ENCODE measurements at places on chromosomes 16 and 17. TPM values are rescaled to one million over a fixed set of nuclear protein-coding genes. Genes with fewer than 3 reads are reported as not detected.
A peak's percentile ranks its signal among the peaks of the same experiment; 100 is the strongest.

The CCT6B gene
- polyA plus RNA-seq, result 1.6 TPM

The CEMP1 gene
- polyA plus RNA-seq, result 5.0 TPM

The TBC1D16 gene
- 1.2 TPM for polyA plus RNA-seq

The PNMT gene
- polyA plus RNA-seq, result not detected

The LGALS3BP gene
- polyA plus RNA-seq, result 56.4 TPM

The PRSS8 gene
- 0.33 TPM for polyA plus RNA-seq

The KRTAP16-1 gene
- not detected for polyA plus RNA-seq

DNA sequence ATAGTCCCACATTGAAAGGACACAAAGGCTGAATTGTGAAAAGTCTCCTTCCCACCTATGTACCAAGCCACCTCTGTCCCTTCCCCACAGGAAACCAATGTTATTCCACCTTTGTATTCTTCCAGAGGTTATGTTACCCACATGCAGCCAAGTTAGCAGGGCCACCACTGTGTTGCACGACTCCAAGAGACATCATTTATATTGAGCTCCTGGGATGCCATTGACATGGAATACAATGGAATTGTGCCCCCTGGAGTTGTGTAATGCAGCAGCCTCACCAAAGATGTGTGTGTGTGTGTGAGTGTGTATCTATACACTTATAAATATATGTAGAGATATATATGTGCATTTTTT lies 21.6 kb upstream of the MSI2 start:
- DNase-seq, result no peak

DNA sequence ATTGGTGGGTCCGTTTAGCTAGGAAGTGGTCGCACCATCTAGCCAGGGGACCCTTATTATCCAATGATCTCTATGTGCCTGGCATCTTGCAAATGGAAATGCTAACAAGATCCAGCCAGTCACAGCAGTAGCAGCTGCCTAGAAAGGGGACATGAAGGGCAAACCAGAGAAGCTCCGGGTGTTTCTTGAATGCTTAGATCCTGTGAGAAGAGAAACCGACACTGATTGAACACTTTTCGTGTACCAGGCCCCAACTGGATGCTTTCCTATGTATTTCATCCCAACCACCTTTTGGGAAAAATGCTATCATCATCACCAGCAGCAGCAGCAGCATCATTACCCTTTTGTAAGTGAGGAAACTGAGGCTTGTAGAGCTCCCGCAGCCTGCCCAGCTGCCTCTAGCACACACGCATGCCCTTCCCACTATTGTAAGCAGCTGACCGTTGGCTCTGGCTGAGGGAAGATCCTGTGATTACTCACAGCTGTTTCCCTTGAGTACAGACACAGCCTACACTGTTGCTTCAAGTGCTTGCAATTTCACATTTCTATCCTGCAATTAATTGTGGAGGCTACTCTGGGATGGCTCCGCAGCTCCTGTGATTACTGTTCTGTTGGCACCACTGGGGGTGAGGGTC lies 180.7 kb upstream of the CACNG5 start:
- no peak for DNase-seq

- no peak for DNase-seq
These were observed 54.0 kb upstream of the RHBDL3 start for GRCh38 chr17:32211671-32212070.

DNA sequence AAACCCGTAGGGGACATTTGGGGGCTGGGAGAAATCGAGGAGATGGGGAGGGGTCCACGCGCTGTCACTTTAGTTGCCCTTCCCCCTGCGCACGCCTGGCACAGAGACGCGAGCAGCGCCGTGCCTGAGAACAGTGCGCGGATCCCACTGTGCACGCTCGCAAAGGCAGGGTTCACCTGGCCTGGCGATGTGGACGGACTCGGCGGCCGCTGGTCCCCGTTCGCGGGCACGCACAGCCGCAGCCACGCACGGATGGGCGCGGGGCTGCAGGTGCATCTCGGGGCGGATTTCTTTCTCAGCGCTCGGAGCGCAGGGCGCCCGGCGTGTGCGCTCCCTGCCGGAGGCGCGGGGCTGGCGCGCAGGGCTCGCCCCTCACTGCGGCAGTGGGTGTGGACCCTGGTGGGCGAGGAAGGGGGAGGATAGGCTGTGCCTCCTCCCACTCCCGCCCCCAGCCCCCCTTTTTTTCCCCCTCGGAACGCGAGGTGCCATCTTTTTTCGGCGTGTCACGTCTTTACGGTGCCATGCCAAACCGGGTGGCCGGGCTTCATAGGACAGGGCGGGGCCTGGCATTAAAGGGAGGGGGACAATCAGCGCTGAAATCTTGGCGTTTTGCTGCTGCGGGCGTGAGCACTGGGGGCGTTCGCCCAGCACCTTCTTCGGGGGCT lies 1.1 kb downstream of the MAPT start:
- DNase-seq, result peak; percentile 32

DNA sequence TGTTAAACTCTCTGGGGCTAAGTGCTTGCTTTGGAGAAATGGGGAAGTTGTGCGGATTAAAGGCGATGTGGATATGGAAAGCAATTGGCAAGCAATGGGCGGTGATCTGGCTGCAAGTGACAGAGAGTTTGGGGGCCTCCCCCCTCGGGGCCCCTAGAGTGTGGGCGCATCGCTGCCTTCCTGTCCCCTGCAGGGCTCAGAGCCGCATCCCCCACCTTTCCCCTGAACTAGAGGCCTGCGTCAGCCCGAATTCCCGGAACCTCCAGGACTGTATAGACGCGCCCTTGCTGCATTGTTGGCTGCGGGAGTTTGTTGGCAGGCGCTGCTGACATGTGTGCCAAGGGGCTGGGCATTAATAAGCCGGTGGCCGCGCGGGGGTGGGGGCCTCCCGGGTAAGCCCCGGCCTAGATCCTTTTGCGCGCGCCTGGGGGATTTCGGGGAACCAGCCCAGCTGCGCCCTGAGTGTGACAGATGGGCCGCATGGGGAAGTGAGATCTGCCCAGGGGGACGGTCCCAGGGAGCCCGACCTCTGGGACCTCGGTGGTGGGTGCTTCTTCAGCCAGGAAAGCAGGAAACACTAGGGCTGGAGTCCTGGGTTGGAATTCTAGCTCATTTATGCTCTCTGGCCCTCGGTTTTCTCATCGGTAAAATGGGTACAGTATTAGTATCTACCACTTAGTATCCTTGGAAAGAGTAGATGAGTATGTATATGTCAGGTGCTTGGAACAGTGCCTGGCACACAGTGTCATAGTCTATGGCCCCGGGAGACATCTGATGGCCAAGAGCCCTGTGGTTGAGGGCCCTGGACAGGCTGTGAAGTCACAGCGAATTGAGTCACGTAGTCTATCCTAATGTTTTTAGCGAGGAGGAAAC lies 1.0 kb downstream of the EEF2K start:
- peak; percentile 54 for DNase-seq

DNA sequence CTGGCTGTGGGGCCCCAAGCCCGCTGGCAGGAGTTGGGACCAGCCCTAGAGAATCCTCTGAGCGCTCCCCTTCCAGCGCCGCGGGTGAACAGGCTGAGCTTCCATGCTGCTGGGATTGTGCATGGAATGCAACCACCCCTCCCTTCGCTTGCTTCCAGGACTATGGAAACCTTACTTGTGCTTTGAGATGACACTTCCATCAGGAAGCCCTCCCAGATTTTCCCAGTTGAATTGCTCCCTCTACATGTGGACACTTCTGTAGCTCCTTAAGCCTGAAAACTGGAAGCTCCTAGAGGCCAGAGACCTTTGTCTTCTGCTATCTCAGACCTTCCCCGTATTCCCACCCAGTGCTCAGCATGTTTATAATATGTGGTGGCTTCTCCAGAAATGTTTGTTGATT lies 213.2 kb upstream of the RPL38 start:
- no peak for DNase-seq

DNA sequence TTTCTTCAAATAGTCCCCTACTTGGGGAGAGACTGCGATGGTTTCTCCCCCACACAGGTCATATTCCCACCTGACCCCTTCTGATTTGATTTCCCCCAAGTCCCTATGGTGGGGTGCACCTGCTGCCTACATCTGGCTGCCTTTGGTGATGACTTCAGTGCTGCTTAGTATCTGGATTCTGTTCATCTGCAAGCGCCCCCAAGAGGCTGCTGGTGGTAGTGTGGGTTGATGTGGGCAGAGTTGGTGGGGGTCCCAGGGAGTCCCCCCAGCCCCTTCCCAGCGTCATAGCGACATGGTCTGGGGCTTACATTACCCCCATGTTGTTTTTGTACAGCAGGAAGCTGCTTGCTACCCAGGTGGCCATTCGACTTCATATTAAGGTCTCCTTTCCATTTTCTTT lies 99.2 kb downstream of the NTN1 start:
- DNase-seq, result no peak

- no peak for DNase-seq
These were observed 543 bp upstream of the GPS2 start for GRCh38 chr17:7315570-7316235.

DNA sequence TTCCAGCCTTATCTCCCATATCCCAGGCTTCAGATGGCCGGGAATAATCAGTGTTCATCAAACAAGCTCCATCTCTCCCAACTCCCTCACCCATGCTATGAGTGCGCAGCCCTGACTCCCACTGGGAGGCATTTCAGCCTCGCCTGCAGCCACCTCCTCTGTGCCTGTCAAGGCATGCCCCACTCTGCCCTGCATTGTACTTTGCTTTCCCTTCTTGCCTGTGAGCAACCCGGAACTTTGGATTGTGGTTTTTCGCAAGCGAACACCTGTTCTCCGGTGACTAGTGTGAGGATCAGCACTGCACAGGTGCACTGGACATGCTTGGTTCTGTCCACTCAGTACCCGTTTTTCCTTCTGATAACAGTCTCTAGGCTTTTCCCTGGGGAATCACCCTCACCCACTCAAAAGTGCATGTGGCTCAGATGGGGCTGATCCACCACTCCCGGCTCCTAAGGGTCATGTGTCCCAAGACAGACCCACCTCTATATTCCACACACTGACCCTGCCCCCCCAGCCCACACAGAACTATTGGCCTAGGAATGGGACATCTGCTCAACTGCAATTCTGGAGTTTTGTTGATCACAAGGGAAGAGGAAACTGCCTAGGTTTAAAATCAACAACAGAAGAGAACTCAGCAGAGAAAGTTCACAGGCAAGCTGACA lies 9.1 kb downstream of the CHST6 start:
- DNase-seq, result no peak

- DNase-seq, result no peak
These were observed 983 bp downstream of the VAT1L start for GRCh38 chr16:77789085-77790008.

GRCh38 chr17:4176808-4177472 lies 33.9 kb downstream of the CYB5D2 start:
- DNase-seq, result no peak

Data from CD4-positive, alpha-beta memory T cell (primary cell).